ENCODE measurements at places on chromosomes 12 and 14. TPM values are rescaled to one million over a fixed set of nuclear protein-coding genes. Genes with fewer than 3 reads are reported as not detected.

Gene TAS2R14
- total RNA-seq, result 1.7 TPM

Gene MUCL1
- total RNA-seq, result not detected

Gene MYF5
- total RNA-seq, result not detected

Gene LALBA
- not detected for total RNA-seq

Gene RAPGEF3
- 2.1 TPM for total RNA-seq

Gene PRH2
- 0.18 TPM for total RNA-seq

Gene FAM234B
- total RNA-seq, result 4.4 TPM

Gene TMEM119
- total RNA-seq, result 62.7 TPM

Gene GPD1
- total RNA-seq, result not detected

Gene NAV3
- total RNA-seq, result 42.1 TPM

Gene TMEM121
- 10.0 TPM for total RNA-seq

Gene TSPAN8
- total RNA-seq, result 0.43 TPM

Gene AQP6
- total RNA-seq, result under 0.01 TPM

Gene SLC6A15
- 17.6 TPM for total RNA-seq

Gene ARMH4
- total RNA-seq, result 4.0 TPM

Gene UBE3B
- 36.3 TPM for total RNA-seq

Gene LRTM2
- total RNA-seq, result not detected

Gene OTX2
- not detected for total RNA-seq

Gene PLEKHD1
- under 0.01 TPM for total RNA-seq

Gene CCDC196
- total RNA-seq, result not detected

Gene NOS1
- not detected for total RNA-seq

Gene RHOJ
- total RNA-seq, result 3.4 TPM

Gene CPNE6
- not detected for total RNA-seq

Gene SART3
- 116 TPM for total RNA-seq

Gene RTN1
- 1.6 TPM for total RNA-seq

Gene MTA1
- total RNA-seq, result 35.8 TPM

Gene RND1
- total RNA-seq, result 0.55 TPM

Gene SOS2
- total RNA-seq, result 15.6 TPM

Gene TAS2R20
- 2.2 TPM for total RNA-seq

Gene CLEC7A
- total RNA-seq, result 0.14 TPM

Gene NIN
- 28.6 TPM for total RNA-seq

Gene PTCSC3
- total RNA-seq, result not detected

Gene KSR2
- total RNA-seq, result not detected

Gene DRAM1
- 55.6 TPM for total RNA-seq

Gene PRPH
- 0.46 TPM for total RNA-seq

Gene GOLGA3
- 185 TPM for total RNA-seq

Gene TMEM253
- total RNA-seq, result not detected

Gene DLGAP5
- total RNA-seq, result 3.6 TPM

Gene LTBP2
- total RNA-seq, result 71.0 TPM

Gene KLRD1
- under 0.01 TPM for total RNA-seq

Gene BCL11B
- total RNA-seq, result under 0.01 TPM

Gene ABCD2
- total RNA-seq, result 0.09 TPM

Measured in smooth muscle cell of bladder (primary cell).